ENCODE measurements at places on chromosomes 6 and 20.
A peak's percentile ranks its signal among the peaks of the same experiment; 100 is the strongest.

GRCh38 chr6:19602434-19603013, 234.6 kb upstream of the ID4 start:
- DNase-seq: no peak

- DNase-seq: peak; percentile 25
Measured at GRCh38 chr6:3526962-3527650, 70.3 kb upstream of the SLC22A23 start.

DNA sequence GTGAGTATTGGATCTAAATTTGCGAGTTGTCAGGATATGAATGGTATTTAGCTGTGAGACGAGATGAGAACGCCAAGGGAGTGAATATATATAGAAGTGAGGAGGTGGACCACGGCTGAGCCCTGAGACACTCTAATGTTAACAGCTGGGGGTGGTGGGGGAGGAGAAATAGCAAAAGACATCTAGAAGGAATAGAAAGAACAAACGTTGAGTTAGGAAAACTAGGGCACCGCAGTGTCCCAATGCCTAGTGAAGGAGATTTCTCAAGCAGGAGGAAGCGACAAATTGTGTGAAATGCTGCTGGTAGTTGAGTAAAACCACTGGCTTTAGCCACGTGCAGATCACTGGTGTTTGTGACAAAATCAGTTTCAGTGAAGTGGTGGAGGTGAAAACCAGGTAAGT, 56.9 kb downstream of the CD164 start:
- no peak for DNase-seq

GRCh38 chr20:1734269-1734858, 76.8 kb upstream of the SIRPG start:
- DNase-seq: peak; percentile 19

DNA sequence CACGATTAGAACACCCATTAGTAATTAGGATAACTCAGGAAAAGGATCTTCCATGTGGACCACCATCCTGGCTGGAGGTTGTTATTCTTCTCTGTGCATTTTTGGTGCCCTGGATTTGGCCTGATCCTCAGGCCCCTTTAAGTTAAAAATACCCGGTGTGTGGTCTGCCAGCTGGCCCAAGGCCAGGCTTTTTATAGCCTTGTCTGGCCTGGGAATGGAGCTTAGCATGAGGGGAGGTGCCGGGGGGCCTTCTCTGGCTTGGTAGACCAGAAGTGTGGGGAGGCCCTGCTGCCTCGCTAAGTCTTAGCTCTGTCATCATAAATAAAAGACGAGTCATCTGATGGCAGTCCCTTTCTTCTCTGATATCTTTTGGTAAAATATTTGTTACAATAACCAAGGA, 71.4 kb downstream of the ARID1B start:
- peak; percentile 79 for DNase-seq

- DNase-seq: no peak
Measured at GRCh38 chr6:153085239-153085638, 45.8 kb downstream of the RGS17 start.

DNA sequence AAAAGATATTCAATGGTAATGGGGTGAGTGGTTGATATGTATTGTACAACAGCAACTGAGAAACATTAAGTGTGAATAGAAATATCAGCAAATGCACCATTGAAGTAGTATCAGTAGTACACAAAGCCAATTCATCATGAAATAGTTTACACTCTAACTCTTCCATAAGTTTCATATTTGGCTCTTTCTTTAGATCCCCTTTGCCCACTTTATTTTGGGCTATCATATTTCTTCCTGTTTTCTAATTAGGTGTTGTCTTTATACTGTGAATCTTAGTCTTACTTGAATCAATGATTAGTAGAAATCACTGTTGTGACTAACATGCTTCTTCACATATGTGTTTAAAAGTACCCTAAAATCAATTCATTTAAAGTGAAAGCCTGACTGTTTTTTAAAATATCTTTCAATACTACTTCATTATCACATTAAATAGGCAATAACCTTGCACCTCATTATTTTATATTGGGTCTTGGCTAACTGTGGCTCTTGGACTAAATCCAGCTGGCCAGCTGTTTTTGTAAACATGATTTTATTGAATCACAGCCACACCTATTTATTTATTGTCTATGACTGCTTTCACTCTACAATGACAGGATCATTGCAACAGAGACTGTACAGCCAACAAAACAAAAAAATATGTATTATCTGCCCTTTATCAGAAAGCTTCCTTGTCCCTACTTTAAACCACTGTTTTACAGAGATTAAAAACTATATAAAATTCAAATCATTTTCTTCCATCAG, 38.9 kb downstream of the EYS start:
- DNase-seq: no peak

Data from EH (cell line).